ENCODE measurements at places on chromosomes 12 and 14.

GRCh38 chr12:124295431-124296058 is 652 bp downstream of the RFLNA start:
- no peak for DNase-seq

DNA sequence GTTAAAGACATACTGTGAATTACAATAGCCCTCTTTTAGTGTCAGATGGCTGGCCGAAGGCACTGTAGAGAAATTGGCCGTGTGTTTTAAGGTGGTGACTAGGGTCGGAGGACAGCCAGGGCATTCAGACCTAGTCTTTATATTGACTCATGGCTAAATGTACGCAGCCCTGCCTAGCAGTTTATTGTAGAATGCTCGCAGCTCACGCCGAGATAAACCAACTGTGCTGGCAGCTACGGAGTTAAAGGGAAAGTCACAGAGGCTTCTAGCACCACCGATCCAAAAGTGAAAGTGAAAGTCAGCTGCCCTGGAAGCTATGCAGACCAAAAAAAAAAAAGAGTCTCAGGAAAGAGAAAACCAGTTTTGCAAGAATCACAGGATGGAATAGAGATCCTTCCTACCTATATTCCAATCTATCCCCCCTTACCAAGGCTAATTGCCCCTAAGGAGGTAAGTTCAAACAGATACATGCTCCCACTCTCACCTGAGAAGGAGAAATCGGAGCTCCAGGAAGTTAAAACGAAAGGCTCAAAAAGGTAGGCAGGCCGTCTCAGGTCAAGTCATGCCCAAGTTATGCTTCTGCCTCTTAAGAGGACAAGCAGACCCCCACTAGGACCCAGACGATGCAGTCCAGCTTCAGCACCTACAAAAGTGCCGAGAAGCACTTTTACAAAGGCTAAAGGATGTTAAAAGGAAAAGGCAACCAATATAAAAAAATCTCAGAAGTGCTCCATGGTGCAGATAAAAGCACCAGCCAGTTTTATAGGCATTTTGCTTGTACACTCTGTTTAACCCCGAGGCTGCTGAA is 24.8 kb downstream of the KLRK1 start:
- peak; percentile 83 for DNase-seq

- DNase-seq: no peak
Observed at GRCh38 chr14:88075269-88075981, 70.5 kb downstream of the GPR65 start.

DNA sequence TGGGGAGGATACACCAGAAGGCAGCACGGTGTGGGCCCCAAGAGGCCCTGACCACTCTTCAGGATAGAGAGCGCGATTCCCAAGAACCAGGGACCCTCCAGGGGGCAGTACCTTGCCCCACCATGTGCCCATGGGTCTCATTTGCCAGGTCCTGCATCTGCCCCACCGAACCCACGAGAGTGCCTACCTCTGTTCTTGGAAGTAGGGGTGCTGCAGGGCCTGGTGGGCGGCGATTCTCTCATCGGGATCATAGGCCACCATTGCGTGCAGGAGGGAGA is 72.7 kb downstream of the MOK start:
- no peak for DNase-seq

- no peak for DNase-seq
Observed at GRCh38 chr12:131615326-131616042, 95.4 kb upstream of the SFSWAP start.

GRCh38 chr14:104363891-104364760 is 215.4 kb upstream of the C14orf180 start:
- DNase-seq: no peak

- no peak for DNase-seq
Observed at GRCh38 chr14:50607761-50608160, 47.8 kb downstream of the ATL1 start.

GRCh38 chr12:105677672-105678071 is 347.2 kb downstream of the C12orf75 start:
- DNase-seq: no peak

DNA sequence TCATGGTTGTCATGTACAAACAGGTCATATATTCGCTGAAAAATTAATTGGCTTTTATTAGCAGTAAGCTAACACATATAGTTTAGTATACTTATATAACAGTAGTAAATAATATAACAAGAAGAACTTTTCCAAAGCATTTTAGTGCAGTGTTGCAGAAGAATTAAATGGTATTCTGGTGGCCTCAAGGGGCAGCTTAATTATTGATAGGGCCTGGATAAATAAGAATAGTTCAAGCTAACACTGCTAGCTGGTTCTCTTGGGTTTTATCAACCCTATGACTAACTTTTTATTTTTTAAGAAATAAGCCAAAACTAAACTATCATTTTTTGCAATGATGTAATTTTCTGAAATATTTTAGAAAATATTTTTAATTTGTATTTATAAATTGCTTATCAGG is 152.1 kb downstream of the SRGAP1 start:
- no peak for DNase-seq

GRCh38 chr12:116093915-116094314 is 183.6 kb downstream of the MED13L start:
- DNase-seq: no peak

DNA sequence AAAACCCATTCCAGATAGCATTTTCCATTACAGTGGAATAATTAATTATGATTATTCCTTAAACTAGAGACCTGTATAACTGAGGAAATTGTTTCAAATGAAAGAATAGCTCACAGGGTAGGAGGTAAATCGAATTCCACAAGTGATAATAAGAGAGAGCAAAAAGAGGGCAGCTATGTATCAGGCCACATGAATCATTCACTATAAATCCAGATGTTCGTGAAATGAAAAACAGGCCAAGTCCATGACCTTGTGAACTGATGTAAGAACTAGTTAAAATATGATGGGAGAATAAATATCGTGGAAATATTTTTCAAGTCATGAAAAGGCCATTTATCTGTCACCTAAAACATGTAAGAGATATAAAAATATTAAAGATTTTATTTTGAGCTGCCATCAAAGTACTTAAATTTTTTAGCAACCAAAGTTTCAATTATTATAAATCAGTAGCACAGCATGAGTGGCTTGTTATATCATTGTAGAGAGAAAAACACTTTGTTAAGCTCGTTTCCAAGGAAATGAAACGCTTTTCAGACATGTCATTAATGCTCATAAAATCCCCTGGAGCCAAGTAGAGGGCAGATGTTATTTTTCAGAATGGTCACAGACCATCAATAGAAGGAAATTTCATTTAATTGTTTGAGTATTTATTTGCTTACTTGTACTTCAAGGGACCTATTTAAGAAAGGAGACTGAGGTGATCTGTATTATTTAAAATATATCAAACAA is 120.6 kb upstream of the CDKN3 start:
- no peak for DNase-seq

DNA sequence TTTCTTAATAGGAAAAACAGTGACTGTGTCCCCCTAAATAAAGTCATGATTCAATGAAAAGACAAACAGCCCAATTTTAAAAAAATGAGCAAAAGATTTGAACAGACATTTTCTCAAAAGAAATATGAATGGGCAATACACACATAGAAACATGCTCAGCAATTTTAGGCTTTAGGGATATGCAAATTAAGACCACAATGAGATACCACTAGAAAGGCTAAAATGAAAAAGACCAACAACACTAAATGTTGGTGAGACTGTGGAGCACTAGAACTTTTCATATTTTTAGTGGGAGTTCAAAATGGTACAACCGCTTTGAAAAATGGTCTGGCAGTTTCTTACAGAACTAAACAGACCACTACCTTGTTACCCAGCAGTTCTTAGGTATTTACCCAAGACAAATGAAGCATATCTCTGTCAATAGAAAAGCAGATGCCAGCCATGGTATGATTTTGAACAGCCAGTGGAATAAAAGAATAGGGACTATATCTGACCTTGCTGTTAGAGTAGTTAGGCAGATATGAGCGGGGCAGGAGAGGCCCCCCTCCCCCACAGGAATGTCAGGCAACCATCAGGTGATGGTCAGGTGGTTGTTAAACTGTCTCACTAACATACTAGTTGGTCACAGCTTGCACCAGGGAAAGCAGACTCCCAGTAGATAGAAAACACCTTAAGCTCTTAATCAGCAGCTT is 108.8 kb downstream of the PRKCH start:
- DNase-seq: peak; percentile 55

GRCh38 chr12:6163416-6164060 is 36.7 kb upstream of the CD9 start:
- DNase-seq: no peak

GRCh38 chr14:33560718-33561431 is 390.0 kb downstream of the EGLN3 start:
- no peak for DNase-seq

- no peak for DNase-seq
Observed at GRCh38 chr12:6340745-6341416, 995 bp downstream of the TNFRSF1A start.

DNA sequence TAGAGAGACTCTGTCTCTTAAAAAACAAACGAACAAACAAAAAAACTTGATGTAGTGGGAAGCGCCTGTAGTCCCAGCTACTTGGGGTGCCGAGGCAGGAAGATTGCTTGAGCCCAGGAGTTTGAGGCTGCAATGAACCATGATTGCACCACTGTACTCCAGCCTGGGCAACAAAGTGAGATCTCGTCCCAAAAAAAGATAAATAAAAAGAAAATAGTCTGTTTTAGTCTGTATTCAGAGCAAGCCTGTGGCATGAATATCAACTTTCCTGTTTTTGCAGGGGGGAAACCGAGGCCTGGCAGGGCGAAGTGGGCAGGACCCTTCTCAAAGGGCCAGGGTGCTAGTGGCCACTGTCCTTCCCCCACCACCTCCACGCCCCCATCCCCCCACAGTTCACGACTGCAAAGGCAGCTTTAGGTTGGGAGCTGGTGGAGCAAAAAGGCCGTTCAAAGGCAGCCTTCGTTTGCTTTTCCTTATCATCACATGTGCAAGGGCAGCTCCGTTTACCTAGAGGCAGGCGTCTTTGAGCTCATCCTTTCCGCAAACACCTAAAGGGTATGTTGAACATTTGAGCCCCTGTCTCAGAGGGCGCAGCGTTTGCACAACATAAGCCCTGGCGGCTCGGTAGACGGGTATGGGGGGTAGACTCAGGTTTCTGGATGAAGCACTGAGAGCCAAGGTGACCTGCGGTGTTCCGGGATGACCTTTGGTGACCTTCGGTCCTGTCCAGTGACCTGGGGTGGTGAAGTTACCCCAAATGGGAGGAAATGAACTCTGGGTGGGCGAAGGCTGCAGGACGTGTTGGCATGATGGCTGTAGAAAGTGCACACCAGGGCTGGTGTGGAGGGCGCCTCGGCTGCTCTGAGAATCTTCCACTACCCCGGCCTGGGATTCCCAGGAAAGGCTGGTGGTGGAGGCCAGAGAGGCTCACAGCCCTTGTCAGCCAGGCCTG is 8.7 kb upstream of the MEG3 start:
- DNase-seq: no peak

GRCh38 chr14:62443796-62444195 is 601.5 kb downstream of the KCNH5 start:
- DNase-seq: no peak

DNA sequence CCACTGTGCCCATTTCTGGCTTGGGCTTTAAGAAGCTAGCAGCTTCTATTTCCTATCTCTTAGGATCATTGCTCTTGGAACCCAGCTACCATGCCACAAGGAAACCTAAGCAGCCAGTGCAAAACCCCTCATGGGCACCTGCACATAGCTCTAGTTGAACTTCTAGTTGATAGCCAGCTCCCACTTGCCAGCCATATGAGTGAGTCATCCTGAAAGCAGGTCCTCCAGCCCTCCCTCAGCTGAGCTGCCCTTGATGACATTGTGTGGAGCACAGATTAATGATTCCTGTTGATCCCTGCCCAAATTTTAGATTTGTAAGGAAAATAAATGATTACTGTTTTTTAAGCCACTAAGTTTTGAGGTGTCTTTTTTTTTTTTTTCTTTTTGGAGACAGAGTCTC is 234.2 kb upstream of the FBXO33 start:
- no peak for DNase-seq

GRCh38 chr12:112198120-112198733 is 72.9 kb downstream of the TRAFD1 start:
- DNase-seq: peak; percentile 6

DNA sequence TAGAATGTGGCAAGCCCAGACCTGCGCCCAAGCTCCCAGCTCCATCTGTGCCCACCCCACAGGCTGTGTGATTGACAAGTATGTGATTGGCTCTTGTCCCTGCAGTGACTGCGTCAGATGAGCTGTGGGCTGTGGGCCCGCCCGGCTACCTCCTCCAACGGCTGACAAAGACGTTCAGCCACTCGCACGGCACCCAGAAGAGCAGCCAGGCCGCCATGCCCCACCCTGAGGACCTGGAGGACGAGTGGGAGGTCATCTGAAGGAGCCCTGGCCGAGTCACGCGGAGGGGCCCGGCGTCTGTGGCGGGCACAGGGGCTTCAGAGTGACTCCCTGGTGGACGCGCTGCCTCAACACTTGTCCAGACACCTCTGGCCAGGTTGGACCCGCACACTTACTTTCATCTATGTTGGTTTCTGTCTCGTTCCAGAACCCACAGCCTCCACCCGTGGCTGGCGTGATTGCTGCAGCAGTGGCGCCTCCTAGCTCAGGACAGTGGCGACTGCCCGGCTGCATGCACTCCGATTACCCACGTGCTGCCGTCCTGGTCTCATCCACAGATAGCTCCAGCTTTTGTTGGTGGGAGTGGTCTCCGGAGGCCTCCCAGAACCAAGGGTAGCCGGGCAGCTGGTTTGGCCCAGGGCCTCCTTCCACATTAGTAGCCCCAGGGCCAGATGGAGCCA is 11.4 kb downstream of the ANKRD9 start:
- no peak for DNase-seq

DNA sequence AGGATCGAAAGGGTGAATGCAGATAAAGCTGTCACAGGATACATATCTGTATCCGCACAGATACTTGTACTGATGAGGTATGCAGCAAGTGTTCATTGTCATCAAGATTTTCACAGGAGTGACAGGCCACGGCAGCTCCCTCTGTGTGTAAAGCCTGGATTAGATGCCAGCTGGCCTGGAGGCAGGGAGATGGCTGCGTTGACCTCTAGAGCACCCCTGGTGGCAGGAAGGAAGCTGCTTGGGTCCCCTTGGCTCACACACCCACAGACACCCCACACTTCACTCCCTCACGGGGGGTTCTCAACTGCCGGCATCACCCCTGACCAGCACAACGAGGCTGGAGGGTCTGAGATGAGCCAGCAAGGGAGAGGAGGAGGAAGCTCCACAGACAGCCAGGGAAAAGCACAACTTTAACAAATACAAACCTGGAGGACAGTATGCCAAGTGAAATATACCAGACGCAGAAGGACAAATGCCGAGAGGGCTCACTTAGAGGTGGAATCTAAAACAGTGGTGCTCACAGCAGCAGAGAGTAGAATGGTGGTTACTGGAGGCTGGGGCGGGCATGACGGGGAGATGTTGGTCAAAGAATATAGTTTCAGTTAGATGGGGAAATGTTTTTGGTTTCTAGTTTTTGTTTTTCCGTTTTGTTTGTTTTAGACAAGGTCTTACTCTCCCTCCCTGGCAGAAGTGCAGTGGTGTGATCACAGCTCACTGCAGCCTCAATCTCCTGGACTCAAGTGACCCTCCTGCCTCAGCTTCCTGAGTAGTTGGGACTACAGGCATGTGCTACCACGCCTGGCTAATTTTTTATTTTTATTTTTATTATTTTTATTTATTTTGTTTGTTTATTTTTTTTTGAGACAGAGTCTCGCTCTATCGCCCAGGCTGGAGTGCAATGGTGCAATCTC is 45.7 kb downstream of the TEAD4 start:
- DNase-seq: no peak

Data from DMS153 (cell line).